ENCODE measurements at places on chromosomes 13 and 19. TPM values are rescaled to one million over a fixed set of nuclear protein-coding genes. Genes with fewer than 3 reads are reported as not detected.

TEKTIP1 gene
- not detected for total RNA-seq

PRSS57 gene
- not detected for total RNA-seq

B3GNT3 gene
- 0.12 TPM for total RNA-seq

TRPC4 gene
- total RNA-seq: 1.6 TPM

MARK4 gene
- 7.3 TPM for total RNA-seq

ZNF541 gene
- total RNA-seq: not detected

PGLYRP2 gene
- total RNA-seq: not detected

DNA sequence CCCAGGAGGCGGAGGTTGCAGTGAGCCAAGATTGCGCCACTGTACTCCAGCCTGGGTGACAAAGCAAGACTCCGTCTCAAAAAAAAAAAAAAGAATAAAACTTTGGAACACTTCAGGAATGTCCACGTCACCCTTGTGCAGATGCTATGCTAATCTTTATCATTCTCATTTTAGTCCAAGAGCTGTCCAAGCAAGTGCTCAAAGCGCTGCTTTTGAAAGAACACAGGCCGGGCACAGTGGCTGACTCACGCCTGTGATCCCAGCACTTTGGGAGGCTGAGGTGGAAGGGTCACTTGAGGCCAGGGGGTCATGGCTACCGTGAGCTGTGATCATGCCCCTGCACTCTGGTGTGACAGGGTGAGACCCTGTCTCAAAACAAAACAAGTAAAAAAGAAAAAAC lies 11.1 kb upstream of the UQCR11 start:
- DNase-seq: no peak

DNA sequence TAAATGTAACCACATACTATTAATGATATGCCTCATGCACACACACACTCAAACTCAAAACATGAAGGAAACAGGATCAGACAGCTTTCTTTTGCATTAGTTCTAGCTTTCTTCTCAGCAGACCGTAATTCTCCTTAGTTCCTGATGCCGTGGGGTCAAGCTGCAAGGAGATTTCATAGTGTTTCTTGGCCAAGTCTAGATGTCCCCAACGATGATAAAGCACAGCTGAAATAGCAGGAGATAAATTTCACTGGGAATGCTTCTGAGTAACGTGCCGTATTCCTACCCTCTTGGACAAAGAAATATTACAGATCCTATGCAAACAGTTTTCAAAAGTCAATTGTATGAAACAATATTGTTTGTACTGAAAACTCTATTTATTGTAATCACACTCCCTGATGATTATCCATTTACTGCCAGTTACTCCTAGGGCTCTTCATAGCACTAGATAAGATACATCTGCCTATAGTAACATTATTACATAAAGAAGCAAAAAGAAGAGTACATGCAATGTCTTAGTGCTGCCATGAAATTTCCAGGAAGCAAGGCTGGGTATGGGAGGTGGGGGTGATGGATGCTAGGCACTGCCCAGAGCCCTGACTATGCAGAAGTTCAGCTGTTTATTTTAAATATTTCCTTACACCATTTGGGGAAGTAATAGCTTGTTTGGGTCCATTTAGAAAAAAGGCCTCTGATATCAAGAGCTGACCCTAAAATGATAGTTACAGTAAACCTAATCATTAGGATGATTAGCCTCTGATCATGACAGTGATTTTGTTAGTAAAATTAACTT lies 16.5 kb upstream of the GGACT start:
- DNase-seq: no peak

- no peak for DNase-seq
These were observed 423 bp downstream of the KLK8 start for GRCh38 chr19:51000981-51001380.

DNA sequence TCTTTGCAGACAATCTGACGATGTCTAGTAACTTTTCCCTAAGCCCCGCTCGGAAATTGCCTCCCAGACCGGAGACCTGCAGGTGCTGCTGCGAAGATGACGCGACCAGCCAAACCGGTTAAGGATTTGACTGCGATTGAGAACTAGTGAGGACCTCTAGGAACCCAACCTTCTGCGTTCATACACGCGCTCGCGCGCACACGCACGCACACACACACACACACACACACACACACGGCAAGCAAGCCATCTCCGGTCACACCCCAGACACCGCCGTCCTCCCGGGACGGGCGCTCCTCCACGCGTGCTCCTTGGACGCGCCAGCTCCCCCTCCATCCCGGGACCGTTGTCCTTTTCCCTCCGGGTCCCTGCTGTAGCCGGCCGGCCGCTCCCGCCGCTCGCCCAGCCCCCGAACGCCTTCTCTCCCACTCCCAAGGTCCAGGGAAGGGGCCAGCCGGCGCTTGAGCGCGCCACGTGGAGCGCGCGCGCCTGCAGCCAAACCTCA lies 1.2 kb downstream of the TBC1D4 start:
- DNase-seq: peak; percentile 67

DNA sequence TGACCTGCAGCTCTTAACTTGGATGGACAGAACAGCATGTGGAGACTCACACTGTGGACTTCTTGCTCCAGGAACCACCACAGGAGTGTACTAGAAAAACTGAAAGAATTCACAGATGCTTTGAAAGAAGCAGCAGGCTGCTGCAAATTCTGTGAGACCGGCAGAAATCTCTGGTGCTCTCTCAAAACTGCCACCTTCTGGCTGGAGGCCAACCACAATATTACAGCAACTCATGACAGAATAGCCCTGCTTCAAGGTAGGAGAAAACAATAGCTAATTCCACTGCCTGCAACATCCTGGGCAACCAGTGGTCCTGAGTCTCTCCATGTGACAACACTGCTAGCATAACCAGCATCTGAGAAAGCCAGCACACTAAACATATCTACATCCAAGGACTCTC lies 26.9 kb downstream of the CDK8 start:
- no peak for DNase-seq

- peak; percentile 85 for DNase-seq
These were observed 107.9 kb downstream of the RGCC start for GRCh38 chr13:41565216-41565615.

Data from RPMI7951 (cell line).